Suprapubic skin (tissue), 4 donors: ENCODE measurements at places on chromosomes 4 and X.
A peak's percentile ranks its signal among the peaks of the same experiment; 100 is the strongest.

GRCh38 chr4:54780149-54780495 is 122.4 kb downstream of the KIT start:
- DNase-seq: no peak

DNA sequence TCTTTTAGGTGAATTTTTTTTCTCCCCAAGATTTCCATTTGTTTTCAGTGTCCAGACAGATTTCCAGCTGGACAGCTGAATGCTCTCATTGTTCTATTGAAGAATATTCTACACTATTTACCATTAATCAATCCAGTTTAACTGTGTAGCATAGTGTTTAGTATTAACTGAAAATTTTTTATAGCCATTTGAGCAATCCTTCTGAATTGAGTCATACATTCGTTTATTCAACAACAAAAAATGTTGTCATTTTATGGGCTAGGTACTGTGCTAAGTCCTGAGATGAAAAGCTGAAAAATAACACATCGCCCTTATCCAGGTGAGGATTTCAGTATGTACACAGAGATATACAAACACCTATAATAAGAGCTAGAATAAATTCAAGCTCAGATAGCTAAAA is 223.3 kb downstream of the COL25A1 start:
- no peak for DNase-seq

DNA sequence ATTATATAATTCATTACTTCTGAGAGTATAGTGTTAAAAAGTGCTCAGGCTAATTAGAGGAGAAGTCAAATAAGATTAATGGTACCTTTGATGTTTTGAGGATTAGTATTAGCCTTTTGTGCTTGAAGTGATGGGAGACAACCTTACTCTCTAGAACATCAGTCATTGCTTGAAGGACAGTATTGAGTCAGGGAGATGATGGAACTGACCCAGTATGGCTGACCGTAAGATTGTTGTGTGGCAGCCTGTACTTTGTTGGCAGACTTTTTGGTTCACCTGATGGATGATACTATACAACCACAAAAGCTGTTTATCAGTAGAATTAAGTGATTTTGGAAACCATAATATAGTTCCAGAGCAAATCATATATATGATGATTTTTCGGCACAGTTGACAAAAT is 9.9 kb downstream of the OGT start:
- DNase-seq: no peak

GRCh38 chr4:175758050-175759024 is 53.7 kb downstream of the GPM6A start:
- DNase-seq: no peak

- no peak for DNase-seq
Measured at GRCh38 chrX:17494216-17494615, 119.2 kb downstream of the NHS start.

DNA sequence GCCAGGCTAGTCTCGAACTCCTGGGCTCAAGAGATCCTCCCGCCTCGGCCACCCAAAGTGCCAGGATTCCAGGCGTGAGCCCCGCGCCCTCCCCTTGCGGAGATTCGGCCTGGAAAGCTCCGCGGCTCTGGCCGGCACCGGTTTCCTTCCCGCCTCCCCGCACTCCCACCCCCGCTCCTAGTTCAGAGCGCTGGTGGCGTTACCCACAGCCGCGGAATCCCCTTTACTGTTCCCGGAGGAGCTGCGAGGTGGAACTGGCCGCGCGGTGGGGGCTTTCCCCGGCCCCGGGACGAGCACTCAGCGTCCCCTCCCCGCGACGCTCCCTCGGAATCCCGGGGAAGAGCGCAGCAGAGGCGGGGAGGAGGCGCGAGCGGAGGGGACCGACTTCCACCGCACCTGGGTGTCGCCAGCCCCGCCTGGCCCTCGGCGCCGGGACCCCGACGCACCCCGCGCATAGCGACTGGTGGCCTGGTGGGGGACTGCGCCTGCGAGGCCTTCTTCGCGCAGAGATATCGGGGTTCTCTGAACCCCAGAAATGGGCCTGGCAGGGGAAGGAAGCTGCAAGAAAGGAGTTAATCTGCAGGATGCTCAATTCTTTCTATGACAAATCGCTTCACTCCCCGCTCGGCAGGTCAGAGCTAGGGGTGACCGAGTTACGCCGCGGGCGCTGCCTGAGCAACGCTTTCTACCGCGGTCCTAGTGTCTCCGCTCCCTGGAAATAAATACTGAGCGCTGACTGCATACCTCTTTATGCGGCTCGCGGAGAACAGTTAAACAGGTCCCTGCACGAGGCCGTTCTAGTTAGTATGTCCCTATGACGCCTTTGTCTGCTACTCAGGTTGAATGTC is 14.6 kb upstream of the SLC25A4 start:
- no peak for DNase-seq

- no peak for DNase-seq
Measured at GRCh38 chr4:160709546-160709945, 1454.3 kb downstream of the FSTL5 start.

DNA sequence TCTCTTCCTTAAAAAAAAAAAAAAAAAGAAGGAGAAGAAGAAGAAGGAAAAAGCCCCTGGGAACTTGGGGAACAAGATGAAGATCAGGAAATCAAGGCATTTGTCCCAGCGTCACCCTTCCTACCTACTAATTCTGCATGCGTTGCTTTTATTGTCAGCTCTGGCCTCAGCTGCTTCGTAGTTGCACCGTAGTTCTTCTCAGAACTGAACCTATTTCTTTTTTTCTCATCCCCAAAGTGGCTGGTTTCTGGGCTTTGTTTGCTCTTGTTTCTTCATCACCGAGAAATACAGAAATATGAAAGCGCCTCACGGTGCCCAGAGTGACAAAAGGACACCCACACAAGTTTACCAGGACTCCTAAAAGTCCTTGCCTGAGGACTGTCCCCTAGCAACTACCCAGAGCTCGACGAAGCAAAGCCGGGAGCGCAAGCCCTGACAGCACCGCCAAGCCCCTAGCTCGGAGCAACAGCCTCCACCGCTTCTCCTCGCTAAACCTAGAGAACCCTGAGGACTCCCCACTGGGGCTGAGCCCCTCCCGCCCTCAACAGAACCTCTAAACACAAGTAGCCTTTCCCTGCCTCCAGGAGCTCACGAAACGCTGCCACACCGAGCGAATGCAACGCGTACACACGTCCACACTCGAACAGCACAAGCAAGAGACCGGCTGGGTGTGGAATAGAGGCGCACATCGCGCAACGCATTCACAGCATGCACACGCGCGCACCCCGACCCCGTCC is 710 bp downstream of the PRKG2 start:
- no peak for DNase-seq

- DNase-seq: no peak
Measured at GRCh38 chr4:71941001-71941400, 90.8 kb upstream of the NPFFR2 start.

GRCh38 chr4:128322311-128322710 is 34.7 kb upstream of the PGRMC2 start:
- DNase-seq: no peak

DNA sequence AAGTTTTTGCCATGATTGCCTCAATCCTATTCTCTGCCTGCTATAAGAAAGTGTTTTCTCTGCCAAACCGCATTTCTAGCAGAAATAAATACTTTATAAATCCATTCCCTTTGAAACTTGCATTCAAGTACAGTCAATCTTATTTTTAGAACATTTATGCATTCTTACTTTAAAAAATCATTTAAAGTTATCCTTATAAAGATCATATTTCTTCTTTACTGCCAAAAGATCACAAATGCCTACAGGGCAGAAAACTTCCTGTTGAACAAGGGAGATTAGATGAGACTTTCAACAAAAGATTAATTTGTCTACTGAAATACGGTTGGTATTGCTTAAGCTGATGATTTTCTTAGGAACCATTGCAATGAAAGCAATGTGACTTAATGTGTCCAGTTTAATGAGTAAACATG is 207.2 kb upstream of the SLIT2 start:
- no peak for DNase-seq

GRCh38 chr4:1856943-1857699 is 1.2 kb upstream of the LETM1 start:
- DNase-seq: no peak

- DNase-seq: no peak
Measured at GRCh38 chr4:74623041-74623440, 171.3 kb downstream of the BTC start.

- DNase-seq: no peak
Measured at GRCh38 chr4:12036450-12036849, 607.8 kb upstream of the HS3ST1 start.

GRCh38 chrX:68827848-68828624 is 785 bp upstream of the EFNB1 start:
- DNase-seq: peak; percentile 85

DNA sequence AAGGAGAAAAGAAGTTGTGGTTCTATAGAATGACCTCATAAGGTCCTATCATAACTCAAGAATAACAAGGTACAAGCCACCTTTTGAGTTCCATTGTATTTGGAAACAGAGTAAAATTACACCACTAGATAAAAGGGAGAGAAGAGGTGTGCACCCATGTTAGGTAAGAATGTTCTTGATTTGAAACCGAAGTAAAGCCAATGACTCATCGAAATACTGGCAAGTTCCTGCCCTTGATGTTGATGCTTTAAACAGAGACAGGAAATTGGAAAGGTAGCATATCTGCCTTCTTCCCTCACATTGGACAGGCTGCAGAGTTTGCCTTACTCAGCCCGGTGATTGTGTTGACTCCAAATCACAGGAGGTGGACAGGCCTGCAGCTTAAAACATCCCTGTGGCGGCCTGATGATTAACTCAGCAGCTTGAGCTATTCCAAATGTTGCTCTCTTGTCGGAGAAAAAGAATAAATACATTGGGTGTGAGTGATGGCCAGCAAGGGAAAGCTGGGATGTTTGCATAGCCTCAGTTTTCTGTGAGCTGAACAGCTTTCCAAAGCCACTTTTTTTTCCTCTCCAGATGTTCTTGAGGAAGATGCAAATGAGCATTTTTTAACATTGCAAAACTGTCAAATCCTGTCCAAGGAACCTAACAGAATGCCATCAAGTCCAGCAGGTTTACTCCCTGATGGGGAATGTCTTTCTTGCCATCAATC is 321.1 kb downstream of the NKX6-1 start:
- DNase-seq: no peak

DNA sequence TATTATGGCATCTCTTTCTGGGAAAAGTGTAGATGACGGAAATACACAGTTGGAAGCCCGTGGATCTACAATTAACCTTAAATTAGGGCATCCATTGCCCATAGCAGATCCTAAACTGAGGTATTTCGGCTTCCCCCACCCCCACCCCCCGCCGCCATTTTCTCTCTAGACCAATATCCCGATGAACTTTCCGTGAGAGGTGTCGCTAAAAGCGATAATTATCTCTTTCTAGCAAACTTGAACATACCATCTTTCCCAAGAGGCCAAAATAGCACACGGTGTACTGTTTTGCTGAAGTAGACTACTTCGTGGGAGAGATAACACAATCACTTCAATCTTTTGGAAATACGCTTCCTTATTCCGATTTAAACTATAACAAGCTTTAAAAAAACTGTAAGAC is 554 bp downstream of the KLHL15 start:
- no peak for DNase-seq

- no peak for DNase-seq
Measured at GRCh38 chr4:165592386-165592785, 213.6 kb downstream of the CPE start.

DNA sequence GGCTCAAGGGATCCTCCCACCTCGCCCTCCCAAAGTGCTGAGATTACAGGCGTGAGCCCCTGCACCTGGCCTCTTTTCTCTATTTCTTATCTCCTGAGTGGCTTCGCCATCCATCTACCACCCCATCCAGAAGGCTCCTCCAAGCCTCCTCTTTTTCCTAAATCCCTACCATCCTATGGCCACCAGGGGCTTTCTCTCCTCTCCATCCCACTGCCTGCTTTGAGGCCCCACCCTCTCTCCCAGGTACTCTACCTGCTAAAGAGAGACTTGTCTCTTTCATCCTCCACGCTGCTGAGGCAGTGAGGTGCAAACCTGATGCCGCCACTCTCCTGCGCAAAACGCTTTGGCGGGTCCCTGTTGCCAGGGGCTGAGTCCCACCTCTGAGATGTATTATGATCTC is 7.0 kb downstream of the RS1 start:
- no peak for DNase-seq

DNA sequence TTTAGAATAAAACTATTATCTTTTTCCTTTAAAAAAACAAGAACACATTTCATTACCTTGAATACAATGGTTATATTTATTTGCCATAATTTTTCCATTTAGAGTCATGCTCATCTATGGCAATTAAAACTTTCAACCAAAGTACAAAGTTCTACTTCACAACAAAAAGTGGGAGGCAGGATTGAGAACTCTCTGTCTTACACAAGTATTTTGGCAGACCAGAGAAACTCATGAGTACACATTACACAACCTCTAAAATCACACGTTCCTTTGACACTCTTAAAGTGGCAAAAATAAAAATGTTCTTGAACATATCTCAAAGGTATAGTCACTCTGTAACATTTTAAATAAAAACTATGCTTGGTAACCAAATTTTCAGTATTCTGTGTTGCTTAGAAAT is 213.4 kb downstream of the IL15 start:
- no peak for DNase-seq

DNA sequence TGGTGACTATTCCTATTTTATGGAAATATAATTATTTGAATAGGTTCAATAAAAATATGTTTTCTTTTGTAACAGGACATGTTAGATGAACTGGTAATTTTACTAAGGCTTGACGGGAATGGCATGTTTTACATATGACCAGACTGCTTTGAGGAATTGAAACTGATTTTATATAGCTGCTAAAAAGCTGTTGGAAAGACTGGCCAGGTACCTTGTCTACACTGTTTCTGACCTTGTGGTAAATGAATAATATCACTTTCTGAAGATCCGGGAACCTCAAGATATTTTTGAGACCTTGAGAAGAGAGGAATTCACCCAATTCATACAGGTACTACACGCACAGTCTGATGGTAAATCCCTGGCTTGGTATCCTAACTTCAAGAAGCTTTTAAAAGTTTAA is 42.1 kb upstream of the USP46 start:
- DNase-seq: no peak

GRCh38 chrX:50609796-50610195 is 139.2 kb upstream of the DGKK start:
- DNase-seq: no peak

DNA sequence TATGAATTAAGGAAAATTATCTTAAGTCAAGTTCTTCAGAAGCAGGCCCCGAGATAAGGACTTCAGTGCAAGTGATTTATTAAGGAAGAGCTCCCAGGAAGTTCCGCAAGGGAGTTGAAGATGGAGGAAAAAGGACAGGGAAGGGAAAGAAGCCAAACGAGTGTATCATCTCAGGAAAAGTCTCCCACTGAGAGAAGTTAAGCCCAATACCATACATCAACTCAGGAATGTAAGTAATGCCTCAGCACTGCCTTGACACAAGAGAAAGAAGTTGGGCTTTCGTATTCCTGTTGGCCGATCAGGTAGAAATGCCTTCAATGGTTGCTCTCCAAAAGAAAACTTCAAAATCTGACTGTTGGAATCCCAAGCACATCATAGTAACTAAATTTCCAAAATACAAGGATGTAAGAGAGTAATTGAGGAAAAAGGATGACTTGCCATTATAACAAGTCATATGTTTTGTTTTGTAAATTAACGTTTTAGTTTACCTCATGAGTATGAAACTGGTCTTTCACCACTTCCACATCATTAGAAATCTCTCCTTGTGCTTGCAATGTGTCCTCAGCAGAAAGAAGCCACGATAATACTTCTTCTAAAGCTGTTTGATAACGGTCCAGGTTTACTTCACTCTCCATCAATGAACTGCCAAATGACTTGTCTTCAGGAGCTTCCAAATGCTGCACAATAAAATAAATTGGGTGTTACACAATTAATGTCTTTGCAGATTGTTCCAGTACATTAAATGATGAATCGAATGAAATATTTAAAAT is 566.7 kb downstream of the DMD start:
- no peak for DNase-seq
